Activated T-helper 9 cell treated with anti-CD3 and anti-CD28 coated beads, Interleukin-2, amount 50 U/mL, for 16 hours (primary cell): ENCODE measurements at places on chromosomes 1 and 21.

DNA sequence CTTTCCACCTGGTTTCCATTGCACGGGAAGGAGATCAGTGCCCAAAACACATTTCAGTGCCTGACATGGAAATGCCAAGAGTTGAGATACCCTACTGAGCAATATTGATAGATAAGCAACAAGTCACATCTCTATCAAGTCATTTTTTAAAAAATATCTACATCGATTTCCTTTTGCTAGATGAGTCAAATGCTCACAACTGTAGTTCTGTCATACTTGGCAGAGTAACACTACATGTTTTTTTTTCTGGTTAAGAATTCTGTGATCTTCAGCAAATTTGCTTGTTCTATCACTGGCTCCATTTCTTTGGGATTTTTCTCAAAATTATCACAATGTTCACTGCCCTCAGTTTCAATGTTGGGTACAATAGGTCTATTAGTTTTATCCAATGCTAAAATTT, 145.4 kb downstream of the ZC3H11B start:
- no peak for DNase-seq

- no peak for DNase-seq
Observed at GRCh38 chr1:91653183-91653582, 152.5 kb downstream of the CDC7 start.

DNA sequence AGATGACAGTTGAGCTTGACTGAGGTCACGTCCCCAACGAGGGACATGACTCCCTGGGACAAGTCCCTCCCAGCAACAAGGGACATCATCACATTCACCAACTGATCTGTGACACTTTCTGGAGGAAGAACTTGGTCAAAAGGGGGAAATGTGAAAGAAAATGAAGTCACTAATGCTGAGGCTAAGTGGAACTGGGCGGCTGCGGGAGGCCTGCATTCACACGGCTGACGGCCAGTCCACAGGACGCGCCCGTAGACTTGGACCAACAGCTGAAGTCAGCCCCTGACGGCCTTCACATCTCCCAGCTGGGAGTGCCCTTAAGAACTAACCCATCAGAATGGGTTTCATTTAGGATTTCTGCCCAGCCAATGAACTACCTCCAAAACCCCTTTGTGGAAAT, 26.6 kb downstream of the POFUT2 start:
- no peak for DNase-seq

GRCh38 chr1:153962088-153963029, 978 bp downstream of the SLC39A1 start:
- DNase-seq = no peak

- no peak for DNase-seq
Observed at GRCh38 chr1:92797297-92797696, 12.4 kb upstream of the EVI5 start.

DNA sequence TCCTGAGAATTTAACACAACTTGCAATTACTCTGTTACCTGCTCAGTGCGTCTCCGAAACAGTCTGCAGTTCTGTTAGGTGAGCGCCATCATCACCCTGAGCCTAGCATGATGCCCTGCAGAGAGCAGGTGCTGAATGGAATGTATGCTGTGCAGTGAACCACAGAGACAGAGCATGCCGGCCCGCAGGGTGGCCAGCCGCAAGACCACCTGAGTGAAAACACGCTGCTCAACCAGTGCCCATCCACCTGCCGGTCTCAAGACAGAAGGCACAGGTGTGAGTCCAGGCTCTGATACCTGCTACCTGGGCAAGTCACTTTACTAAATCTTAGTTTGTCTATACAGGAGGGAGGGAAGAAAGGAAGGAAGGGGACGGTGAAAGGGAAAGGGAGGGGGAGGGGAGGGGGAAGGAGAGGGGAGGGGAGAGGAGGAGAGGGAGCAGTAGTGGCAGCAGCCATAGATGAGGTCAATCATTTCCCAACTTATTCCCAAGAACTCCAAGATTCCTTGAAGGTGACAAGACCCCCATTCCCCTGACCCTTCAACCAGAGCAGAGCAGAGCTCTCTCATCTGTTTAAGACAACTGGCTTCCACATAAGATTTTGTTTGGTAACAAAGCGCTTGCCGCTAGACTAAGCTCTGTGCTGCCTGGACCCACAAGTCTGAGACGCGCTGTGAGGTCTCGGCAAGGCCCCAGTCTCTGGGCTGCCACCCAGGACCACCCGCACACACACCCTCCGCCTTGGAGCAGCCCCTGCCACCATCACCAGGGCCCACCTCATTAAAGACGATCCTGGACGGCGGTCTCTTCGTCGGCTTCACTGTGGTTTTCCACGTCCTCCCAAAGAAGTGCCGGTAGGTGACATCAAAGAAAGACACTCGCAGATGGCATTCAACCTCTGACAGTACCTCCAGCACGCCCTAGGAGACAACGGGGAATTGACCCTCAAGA, 14.5 kb downstream of the NPHP4 start:
- DNase-seq = no peak

GRCh38 chr1:39360731-39361130, 130.7 kb upstream of the BMP8A start:
- DNase-seq = no peak

DNA sequence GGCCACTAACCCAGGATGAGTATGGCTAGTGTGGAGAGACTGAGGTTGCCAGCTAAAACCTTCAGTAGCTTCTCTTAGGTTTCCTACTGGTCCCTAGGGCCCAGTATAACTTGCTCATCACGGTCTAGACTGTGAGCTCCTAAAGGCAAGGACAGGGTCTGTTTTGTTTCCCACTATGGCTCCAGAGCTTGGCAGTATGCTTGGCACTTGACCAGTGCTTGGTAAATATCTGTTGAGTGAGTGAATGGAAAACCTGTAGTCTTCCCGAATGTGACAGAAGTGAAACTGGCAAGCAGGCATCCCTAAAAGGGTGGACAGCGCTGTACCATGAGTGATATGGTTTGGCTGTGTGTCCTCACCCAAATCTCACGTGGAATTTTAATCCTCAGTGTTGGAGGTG, 13.1 kb upstream of the PARS2 start:
- no peak for DNase-seq

DNA sequence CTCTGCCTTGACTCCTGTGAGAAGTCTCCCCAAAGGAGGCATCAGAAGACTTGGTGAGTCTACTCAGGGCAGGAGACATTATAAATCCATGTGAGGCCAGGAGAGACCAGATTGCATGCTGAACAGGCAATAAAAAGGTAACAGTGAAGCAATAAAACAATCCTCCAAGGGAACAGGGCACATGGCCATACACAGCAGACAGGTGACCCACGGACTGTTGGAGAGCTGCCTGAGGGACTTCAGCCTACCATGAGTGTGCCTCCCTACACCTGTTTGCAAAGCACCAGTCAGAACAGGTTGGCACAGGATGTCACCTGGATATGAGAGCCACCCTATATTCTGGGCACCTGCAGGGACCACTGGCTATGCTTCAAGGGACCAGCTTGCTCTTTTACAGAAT, 67.6 kb downstream of the MAB21L3 start:
- DNase-seq = no peak
